CD4-positive, alpha-beta T cell treated with Interferon gamma for 1 hour (primary cell): ENCODE measurements at places on chromosomes 16 and 17.

- DNase-seq, result no peak
Observed at GRCh38 chr16:57081744-57082143, 10.6 kb upstream of the CPNE2 start.

- DNase-seq, result no peak
Observed at GRCh38 chr17:57544401-57544800, 200.7 kb downstream of the CCDC182 start.

GRCh38 chr16:73912850-73913249, 383.8 kb upstream of the PSMD7 start:
- DNase-seq, result no peak

DNA sequence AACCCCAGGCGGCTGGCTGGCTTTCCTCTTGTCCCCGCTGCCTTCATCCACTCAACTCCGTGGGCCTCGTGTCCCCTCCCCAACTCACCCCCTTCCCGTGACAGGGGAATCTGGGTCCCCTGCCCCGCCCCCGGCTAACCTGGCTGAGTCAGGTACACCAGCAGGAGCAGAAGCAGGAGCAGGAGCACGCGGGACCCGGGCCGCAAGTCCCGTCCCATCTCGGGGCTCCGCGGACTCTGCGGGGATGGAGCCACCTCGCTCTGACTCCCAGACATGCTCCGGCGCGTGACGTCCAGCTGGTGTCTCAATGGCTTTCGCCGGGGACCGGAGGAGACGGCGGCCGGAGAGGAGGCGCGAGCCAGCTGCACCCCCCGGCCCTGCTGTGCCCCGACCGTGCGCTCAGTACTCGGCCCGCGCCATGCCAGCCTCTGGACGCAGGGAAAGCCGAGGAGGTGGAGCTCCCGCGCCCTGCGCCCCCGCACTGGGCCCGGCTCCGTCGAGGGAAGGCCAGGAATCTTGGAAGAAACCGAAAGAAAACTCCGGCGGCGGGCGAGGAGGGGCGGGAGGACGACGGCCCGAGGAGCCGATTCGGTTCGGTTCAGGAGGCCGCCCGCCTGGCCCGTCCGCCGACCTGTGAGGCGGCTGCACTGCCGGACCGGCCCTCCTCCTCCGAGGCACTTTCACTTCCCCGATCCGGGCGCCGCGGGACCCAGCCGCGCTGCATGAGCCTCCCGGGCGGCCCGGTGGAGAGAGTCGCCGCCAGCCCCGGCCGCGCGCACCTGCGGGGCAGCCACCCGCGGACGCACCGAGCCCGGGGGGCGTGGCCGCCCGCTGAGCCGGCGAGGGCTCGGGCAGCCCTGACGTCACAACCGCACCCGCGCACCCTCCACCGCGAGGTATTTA, at the start of the genes CXCL16 and ZMYND15:
TSS of gene CXCL16 (minus strand) at position 807 of the 903 bp plus-strand sequence. CDS start at position 218, 589 bp downstream.
TSS of gene ZMYND15 (plus strand) at position 712 of the 903 bp plus-strand sequence. CDS start 716 bp downstream, outside the sequence.
- DNase-seq, result peak; percentile 77

GRCh38 chr17:28682655-28683054, 20.6 kb downstream of the SUPT6H start:
- no peak for DNase-seq

GRCh38 chr17:56699186-56699894, 105.8 kb downstream of the NOG start:
- DNase-seq, result no peak
